ENCODE measurements at places on chromosomes 4 and X.

- no peak for DNase-seq
Measured at GRCh38 chrX:43676971-43677572, 21.0 kb downstream of the MAOA start.

DNA sequence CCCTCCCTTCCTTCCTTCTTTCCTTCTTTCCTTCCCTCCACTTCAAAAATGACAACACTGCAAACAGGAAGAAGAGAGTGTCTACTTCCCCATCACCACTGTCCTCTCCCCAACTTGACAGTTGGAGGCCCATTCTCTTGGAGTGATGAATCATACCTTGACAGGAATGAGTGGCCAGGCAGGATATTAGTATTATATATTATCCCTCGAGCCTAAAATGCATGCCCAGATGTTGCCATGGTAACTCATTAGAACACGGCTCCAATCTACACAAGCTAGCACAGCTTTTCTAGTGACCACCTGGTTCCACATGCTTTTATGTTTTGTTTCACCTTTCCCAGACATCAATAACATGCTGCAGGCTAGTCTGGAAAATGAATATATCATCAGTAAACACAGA is 71.3 kb upstream of the LHFPL1 start:
- no peak for DNase-seq

DNA sequence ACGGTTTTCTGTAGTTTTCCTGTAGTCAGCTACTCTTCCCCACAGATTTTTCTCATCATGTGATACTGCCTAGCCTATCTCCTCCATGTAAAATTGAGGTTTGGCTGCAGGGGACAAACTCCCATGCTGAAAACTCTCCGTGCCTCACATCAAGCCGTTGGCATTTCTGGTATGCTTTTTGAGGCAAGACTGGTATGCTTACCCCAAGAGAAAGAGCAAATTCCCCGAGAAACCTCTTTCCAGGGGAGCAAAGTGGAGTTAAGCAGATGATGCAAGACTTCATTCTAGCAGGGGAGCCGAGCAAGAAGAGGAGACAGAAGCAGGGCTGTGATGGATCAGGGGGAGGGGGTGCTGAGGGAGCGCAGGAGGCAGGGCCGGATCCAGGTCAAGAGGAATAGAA is 4.8 kb downstream of the SOWAHD start:
- DNase-seq, result no peak

GRCh38 chrX:71565474-71566041 is 12.7 kb upstream of the GCNA start:
- no peak for DNase-seq

GRCh38 chrX:57595381-57595811 is 3.6 kb downstream of the ZXDB start:
- no peak for DNase-seq

Measured in posterior cingulate gyrus (tissue), 11 donors.